ENCODE measurements at places on chromosomes 6 and 20.

DNA sequence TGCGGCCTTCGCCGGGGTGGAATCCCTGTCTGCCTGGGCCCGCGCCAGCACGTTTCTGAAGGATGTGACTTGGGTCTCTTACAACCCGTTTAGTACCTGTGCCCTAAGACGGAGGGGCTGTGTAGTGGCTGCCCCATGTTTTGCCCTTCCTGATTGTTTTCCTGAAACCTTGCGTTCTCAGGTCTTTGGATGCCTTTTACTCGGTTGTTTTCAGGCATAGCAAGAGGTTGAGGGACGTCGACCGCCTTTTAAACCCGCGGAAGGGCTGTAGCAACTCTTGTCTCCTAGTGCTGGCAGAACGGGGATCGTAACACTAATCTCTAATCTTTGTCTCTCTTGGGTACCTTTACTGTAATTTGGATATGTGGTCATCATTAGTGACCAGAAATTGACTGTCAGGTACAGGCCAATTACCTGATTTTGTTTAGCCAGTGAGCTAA lies 706 bp upstream of the NANP start:
- no peak for DNase-seq

DNA sequence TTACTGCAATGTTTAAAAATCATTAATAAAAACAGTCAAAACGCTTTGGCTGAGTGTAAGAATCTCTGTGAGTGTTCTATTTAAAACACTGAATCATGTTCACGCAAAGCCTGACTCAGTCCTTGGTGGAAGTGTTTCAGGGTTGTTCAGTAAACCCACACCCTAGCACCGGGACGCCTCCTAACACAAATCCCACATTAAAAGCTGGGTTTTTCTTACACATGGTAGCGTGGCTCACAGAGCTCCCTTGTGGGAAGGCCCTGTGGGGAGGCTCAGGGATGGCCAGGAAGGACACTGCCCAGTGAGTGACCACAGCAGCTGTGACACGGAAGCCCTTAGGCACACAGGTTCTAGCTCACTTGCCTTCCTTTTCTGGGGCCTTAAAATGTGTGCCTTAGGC lies 80.2 kb downstream of the GMPR start:
- peak; percentile 63 for DNase-seq

DNA sequence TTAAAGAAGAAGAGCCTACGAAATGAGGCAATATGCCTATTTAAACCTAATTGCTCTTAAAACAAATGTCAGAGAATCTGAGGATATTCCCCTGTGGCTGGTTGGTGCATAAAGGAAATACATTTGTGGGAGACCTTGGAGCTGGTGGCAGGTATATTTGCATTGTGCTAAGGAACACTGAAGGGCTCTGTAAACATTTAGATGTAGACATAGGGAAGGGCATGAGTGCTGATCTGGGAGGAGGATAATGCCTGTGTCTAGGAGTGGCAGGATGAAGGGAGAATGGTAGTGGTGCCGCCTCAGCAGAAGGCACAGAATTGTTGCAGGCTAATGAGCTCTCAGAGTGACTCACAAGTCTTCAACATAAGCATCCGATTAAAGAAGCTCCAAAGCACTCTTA lies 85.8 kb downstream of the CD164 start:
- DNase-seq: no peak

DNA sequence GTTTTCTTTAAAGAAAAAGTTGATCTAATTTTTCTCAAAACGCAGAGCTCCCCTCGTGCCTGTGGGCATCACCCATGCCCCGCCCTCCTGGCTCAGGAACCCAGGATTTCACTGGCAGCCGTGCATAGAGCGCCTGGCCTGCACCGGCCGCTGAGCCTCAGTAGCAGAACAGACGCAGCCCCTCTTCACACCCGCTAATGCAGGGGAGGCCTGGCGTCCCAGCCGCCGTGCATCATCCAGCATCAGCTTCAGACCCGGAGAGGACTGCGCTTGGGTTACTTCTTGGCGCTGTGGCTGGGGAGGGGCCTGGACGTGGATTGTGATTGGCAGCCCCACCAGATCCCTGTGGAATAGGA lies 18.1 kb downstream of the RBM38 start:
- DNase-seq: no peak

- no peak for DNase-seq
Observed at GRCh38 chr20:34123309-34123708, 11.3 kb upstream of the EIF2S2 start.

GRCh38 chr20:57559658-57560553 lies 1.0 kb upstream of the PCK1 start:
- DNase-seq: no peak

GRCh38 chr6:41475164-41475563 lies 71.0 kb upstream of the FOXP4 start:
- DNase-seq: no peak

- peak; percentile 75 for DNase-seq
Observed at GRCh38 chr6:26045065-26045927, 41.9 kb upstream of the HFE start.

GRCh38 chr6:129793447-129793846 lies 67.7 kb downstream of the TMEM244 start:
- no peak for DNase-seq

DNA sequence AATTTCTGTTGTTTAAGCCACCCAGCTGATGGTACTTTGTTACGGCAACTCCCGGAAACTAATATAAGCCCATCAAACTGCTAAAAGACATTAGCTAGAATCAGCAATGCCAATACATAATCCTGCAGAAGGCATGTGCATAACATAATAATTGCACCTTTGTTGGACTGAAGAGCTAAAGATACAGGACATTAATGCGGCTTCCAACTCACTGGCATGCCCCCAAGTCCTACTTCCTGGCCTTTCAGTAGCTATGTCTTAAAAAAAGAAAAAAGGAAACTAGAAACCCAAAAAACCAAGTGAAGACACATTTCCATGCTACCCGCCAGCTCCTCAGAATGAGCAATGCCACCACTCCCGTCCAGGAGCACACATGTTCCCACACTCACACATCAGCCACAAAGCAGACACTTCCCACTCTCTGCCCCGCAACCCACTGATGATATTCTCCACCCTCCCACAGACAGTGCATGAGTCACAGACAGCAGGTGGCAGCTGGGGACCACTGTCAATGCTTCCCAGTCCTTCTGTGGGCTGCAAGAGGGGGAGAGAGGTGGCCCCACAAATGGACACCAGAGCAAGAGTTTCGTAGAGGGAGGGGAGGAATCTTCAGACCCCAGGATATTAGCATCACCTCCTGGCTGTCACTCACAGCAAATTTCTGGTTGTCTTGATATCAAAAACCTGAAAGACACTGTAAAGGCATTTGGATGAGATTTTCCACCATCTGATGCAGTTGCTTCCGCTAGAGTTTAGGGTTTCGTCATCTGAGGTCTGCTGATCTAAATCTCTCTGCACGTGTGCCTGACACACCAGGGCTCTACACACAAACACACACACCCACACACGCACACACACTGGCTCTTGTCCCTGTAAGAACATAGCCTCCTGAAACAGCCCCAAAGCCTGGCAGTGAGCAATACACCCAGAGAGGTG lies 32.8 kb downstream of the GFOD1 start:
- peak; percentile 86 for DNase-seq

GRCh38 chr20:58760856-58761255 lies 68.3 kb downstream of the NPEPL1 start:
- no peak for DNase-seq

- DNase-seq: no peak
Observed at GRCh38 chr6:6890400-6890858, 217.3 kb upstream of the RREB1 start.

DNA sequence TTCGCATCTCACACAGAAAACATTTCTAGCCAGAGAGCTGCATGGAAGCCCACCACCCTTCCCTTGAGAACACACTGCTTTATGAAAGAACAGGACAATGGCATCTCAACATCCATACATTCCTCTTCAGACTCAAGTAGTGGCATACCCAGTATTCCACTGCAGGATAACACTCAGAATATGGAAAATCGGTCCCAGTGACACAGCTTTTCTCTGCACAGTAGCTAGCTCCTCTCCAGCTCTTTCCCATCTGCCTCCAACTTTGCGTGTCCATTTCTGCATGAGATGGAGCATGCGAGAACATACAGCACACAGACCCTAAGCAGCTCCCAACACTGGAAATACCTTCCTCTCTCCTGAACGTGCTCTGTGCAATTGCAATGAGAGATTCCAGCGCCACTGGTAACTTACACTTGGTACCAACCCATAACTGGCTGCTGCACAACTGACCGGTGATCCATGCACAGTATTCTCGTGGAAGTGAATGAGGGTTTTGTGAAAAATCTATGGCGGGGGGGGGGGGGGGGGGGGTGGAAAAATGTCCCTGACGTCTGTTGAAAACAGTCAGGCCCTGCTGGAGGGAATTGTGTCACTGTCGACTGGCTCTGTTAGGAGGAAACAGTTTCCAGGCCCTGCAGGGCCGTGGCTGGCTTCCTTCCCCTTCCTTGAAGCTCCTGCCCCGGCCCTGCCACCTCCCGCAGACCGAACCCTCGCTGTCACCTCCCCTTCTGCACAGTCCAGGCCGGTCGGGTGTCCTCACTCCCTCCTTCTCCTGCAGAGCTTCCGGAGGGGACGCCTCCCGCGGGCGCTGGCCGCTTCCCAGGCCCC lies 265.9 kb upstream of the QKI start:
- no peak for DNase-seq

DNA sequence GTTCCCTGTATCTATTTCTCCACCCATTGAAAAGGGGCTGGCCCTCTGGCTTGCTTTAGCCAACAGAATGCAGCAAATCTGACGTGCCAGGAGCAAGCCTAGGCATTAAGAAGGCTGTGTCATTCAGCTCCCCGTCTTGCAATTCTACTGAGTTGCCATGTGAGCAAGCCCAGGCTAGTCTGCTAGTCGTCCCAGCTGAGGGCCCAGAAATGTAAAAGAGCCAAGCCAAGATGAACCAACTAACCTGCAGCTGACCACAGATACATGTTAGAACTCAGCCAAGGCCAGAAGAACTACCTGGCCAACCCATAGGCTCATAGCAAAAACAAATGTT lies 30.1 kb downstream of the PREP start:
- DNase-seq: no peak

DNA sequence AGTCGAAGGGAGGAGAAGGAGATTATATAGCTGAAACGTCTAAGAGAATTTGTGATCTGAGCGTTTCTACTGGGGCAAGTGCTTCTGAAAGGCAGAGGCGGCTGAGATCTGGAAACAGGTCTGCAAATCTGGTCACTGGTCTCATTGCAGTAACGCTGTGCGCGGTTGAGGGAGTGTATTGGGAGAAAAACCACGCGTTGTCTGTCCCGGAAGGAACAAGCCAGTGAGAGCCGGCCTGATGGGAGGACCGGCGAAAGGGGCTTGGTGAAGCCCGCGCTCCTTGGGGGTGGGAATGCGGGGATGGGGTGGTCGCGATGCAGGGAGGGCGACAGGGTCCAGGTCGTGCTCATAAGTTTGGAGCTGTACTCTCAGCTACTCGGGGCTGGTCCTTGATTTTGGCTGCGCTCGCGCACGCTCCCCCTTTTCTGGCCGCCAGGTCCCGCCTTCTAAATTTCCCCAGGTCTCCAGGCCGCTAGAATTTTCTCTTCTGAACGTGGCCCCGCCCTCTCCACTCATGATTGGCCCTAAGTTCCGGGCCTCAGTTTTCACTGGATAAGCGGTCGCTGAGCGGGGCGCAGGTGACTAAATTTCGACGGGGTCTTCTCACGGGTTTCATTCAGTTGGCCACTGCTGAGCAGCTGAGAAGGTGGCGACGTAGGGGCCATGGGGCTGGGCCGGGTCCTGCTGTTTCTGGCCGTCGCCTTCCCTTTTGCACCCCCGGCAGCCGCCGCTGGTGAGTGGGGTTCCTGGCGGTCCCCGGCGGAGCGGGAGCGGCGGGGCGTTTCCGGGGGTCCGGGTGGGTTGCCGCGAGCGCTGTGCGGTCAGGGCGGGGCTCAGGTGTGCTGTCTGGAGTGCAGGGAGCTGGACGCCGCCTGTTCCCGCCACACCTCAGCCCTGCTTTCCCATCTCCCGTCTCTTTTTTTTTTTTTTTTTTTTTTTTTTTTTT lies at the start of gene MICB:
MICB (plus strand) TSS at position 615 of the 946 bp plus-strand sequence; CDS start at position 664, 49 bp downstream.
- DNase-seq: peak; percentile 87

GRCh38 chr6:11491596-11492463 lies 45.7 kb upstream of the TMEM170B start:
- DNase-seq: no peak

DNA sequence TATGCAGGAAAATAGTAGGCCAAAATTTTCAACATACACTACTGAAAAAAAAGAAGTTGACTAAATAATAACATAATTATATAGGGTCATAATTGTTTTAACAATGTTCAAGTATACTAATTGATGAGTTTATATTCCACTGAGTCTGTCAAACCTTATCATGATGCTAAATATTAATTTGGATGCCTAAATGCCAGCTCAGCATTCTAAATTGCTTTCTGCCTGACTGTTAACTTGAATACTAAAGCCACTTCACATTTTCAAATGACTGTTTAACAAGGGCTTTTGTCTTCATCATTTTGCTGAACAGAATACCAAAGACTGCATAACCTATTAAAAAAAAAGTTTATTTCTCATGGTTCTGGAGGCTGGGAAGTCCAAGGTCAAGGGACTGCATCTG lies 232.8 kb downstream of the DOK5 start:
- DNase-seq: no peak

DNA sequence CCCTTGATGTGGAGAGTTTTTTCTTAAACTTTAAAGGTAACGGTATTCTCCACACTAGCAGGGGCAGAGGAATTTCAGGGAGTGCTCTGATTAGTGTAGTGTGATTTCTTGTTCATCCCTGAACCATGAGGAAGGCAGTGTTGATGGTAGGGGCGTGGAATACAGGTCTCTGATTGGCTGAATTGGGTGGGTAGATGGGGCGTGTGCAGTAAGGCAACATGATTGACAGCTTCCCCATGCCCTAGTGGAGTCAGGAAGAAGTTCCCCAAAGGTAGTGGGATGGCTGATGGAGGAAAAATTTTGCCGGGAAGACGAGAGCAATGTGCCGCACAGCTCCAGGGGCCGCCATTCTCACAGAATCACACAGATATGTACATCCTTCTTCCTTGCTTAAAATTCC lies 97.4 kb upstream of the SALL4 start:
- DNase-seq: no peak

DNA sequence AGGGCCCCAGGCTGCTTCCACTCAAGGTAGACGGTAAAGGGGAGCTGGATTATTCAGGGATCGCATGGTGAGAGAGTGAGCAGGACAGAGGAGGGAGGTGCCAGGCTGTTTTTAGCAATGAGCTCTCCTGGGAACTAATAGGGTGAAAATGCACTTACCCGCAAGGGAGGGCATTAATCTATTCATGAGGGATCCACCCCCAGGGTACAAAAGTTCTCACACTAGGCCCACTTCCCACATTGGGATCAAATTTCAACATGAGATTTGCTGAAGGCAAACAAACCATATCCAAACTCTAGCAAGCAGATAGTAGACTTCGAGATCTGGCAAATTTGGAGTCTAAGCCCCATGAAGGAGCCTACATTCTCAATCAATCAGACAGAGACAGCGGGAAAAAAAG lies 408.6 kb downstream of the RNF144B start:
- DNase-seq: no peak
